ENCODE measurements at places on chromosomes 16 and 17.
A peak's percentile ranks its signal among the peaks of the same experiment; 100 is the strongest.

GRCh38 chr16:55588799-55589198 is 22.3 kb downstream of the CAPNS2 start:
- DNase-seq = no peak

GRCh38 chr17:1058423-1059130 is 61.6 kb downstream of the TIMM22 start:
- DNase-seq = peak; percentile 80

DNA sequence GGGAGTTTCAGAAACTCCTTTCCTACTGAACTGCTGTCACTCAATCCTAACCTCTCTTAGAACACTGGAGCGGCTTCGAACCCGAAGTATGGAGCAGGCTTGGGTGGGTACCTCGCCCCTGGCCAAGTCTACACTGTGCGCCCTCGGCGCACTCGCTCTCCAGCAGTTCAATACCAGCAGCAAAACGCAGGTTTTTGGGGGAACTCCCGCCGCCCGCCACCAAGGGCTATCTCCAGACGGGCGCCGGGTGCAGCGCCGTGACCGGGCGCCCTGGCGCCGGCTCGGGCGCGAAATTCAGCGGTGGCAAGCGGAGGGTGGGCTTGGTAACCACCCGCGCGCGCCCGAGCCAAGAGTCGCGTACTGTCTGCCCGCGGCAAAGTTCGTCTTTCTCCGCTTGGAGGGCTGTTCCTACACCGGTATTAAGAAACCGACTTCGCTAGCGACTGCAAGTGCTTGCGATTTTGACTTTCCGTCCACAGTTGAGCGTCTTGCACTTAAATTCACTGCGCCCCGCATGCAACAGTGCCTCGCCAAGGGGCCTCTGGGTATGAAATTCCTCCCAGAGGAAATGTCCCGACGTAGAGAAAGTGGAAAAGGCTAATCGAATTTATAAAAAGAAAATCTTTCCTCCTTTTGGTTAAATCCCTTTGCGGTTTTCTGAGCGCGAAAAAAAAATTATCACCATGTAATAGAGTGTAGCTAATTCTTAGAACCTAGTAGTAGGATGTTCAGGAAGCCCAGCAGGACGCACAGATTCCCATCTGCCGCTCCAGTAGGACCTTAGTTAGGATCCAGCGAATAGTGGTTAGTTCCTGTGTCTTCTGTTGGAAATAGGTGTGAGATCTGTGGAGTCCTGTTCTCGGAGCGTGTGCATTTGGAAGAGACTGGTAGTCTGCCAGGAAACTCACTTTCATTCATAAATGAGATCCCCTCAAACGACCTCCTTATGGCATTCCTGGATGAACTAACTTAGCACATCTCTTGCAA is 5.0 kb upstream of the SALL1 start:
- DNase-seq = no peak

- no peak for DNase-seq
Measured at GRCh38 chr16:62077998-62078397, 41.8 kb upstream of the CDH8 start.

DNA sequence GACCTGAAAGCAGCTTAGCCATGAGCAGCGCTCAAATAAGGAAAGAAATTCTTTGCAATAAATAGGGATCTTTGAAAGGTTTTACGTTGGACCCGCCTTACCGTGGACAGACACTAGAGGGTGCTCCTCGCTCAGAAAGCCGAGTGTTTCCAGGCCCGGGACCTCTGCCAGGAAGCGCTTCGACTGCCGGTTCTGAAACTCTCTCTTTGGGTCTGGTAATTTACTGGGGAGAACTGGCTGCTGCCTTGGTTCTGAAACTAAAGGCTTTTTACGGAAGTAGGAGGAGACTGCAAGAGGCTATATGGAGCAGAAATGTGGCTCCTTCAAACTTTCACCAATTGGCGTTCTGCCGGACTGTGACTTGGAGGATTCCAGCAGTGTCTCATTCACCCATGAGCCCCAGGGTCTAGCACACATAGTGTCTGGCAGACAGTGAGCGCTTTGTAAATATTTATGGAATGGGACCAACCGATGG is 45.6 kb upstream of the HOXB9 start:
- peak; percentile 83 for DNase-seq
